ENCODE measurements at places on chromosomes 7 and 10. TPM values are rescaled to one million over a fixed set of nuclear protein-coding genes. Genes with fewer than 3 reads are reported as not detected.

DNA sequence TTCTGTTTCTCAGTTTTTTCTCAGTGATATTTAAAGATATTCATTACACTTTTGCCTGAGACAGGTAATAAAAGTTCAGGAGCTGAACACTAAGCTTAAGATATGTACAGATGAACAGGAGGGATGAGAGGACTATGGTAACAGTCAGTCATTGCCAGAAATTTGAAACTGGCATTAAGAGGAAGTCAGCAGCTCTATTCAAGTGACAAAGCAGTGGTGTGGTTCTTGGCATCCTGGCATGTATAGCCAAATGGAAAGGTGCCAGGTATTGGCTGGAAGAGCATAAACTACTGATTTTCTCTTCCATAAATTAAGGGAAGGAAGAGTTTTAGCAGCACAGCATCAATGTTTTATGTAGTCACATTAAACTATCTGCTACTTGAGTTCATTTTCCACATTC lies 22.7 kb downstream of the HOXA1 start:
- no peak for DNase-seq

- no peak for DNase-seq
These were observed 20.7 kb downstream of the TCERG1L start for GRCh38 chr10:131290781-131291180.

- no peak for DNase-seq
These were observed 898.6 kb downstream of the LRMDA start for GRCh38 chr10:76329891-76330575.

The HIBADH gene
- total RNA-seq, result 62.1 TPM

The EPO gene
- total RNA-seq, result not detected

The FRMD4A gene
- total RNA-seq, result 26.6 TPM

GRCh38 chr7:20329389-20330238 lies 1.1 kb upstream of the ITGB8 start:
- peak; percentile 71 for DNase-seq

DNA sequence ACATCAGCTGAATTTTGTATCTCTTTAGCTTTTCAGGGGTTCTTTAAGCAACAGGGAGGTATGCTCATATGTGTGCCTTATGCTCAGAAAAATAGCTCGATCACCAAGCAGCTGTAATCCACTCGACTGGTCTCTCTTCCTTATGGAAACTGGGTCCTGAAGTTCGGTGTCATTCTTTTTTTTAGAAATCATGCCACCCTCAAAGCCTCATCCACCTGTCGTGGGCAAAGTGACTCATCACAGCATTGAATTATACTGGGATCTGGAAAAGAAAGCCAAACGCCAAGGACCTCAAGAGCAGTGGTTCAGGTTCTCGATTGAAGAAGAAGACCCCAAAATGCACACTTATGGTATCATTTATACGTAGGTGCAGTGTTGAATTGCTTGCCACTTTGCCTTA lies 83.6 kb downstream of the FANK1 start:
- DNase-seq, result no peak

- no peak for DNase-seq
These were observed 79.1 kb downstream of the XRCC2 start for GRCh38 chr7:152596824-152597223.

- no peak for DNase-seq
These were observed 116.2 kb downstream of the ELMO1 start for GRCh38 chr7:37332243-37333016.

DNA sequence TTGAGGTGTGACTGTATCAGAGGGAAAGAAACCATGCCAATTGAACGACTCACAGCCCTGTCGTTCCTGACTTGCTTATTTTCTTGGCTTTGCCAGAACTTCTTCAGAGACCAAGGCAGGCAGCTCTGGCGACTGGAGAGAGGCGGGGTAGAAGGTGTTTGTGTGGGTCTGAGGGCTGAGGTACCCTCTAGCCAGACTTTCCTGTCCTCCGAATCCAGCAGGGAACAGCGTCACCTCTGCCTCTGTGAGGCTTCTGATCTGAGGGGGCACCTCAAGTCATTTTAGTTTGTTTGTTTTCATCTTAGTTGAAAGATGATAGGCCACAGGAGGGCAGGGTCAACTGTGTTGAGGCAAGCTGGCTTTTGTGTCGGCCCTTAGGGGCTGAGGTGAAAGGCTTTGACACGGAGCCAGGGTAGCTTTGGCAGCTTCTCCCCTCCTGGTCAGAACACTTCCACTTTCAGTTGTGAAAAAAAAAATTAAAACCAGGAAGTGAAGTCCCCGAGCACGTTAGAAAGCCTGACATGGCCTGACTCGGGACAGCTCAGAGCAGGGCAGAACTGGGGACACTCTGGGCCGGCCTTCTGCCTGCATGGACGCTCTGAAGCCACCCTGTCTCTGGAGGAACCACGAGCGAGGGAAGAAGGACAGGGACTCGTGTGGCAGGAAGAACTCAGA lies 1.9 kb downstream of the ACSL5 start:
- DNase-seq, result peak; percentile 68

The ZNF467 gene
- 6.0 TPM for total RNA-seq

GRCh38 chr7:139797607-139798006 lies 19.8 kb upstream of the HIPK2 start:
- no peak for DNase-seq

DNA sequence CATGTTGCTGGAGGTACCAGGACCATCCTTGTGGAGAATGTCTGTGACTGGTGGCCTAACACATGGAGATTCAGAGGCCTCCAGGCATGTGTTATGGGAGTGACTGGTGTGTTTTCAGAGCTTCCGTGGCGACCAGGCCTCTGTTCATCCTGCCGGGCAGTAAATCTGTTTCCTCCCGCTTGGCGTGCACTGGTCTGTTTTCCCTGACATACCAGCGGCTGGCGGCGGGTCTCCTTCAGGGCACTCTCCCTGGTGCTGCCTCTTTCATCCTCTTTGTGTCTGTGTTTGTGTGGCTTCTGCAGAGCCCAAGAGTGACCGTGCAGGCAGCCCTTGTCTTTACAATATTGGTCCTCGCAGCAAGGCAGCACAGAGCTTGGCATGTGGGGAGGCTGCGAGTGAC lies 385.1 kb upstream of the MKI67 start:
- DNase-seq, result no peak

GRCh38 chr10:58795560-58795959 lies 282.9 kb downstream of the BICC1 start:
- no peak for DNase-seq

- no peak for DNase-seq
These were observed 17.6 kb upstream of the SCIN start for GRCh38 chr7:12552876-12553275.

GRCh38 chr10:17041626-17042520 lies 87.7 kb downstream of the CUBN start:
- no peak for DNase-seq

GRCh38 chr10:2982146-2982545 lies 85.2 kb upstream of the PFKP start:
- no peak for DNase-seq

DNA sequence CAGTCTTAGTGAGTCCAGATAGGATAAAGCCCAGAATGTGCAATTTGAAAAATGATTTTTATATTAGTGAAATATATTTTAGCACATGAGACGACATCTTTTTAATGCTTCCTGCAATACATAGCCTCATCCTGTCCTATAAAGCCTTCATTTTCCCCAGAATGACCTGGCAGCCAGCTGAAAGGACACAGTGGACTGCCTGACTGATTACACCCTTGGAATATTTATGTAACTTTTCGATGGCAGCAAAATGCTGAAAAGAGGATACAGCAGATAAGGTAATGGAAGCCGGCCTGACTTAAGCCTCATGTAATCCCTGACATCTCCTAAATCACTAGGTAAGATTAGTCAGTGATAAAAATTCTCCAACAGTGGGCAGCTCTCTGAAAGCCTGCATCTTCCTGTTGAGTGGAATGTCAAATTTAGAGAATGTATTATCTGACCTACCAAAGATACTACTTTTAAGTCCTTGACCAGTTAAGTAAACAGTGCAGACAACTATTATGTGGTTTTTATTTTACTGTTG lies 210.7 kb upstream of the STEAP1 start:
- DNase-seq, result no peak

Measured in heart left ventricle (tissue), 16 donors.